Activated CD4-positive, CD25-positive, alpha-beta regulatory T cell treated with anti-CD3 and anti-CD28 coated beads, Interleukin-2, amount 50 U/mL, for 72 hours (primary cell): ENCODE measurements at places on chromosomes 7 and 10.

DNA sequence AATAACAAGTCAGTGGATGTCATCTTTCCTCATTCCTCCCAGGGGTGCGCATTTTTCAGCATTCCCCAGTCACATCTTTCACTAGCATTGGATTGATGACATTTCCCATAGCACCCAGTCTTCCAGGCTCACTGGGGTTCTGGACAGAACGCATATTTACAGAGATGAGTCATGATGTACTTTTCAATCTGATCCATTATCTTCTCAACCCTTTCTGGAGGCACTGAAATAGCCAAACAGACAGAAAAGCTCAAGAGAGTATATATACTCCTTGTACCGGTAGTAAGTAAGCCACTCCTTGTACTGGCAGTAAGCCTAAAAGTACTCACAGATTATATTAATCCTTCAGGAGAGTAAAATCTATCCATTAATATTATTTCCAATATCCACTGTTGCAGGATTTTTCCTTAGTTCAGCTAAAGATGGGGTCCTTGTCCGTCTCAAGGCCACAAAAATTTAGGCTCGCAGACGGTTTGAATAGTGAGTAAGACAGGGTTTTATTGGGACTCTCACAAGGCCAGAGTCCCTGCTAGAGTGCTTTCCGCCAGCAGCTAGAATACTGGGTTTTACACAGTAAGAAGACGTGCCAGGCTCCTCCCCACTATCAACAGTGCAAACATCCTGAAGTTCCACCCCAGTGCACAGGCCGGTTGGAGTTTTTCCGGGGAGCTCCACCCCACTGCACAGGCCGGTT, 60.8 kb downstream of the MDH2 start:
- DNase-seq: no peak

DNA sequence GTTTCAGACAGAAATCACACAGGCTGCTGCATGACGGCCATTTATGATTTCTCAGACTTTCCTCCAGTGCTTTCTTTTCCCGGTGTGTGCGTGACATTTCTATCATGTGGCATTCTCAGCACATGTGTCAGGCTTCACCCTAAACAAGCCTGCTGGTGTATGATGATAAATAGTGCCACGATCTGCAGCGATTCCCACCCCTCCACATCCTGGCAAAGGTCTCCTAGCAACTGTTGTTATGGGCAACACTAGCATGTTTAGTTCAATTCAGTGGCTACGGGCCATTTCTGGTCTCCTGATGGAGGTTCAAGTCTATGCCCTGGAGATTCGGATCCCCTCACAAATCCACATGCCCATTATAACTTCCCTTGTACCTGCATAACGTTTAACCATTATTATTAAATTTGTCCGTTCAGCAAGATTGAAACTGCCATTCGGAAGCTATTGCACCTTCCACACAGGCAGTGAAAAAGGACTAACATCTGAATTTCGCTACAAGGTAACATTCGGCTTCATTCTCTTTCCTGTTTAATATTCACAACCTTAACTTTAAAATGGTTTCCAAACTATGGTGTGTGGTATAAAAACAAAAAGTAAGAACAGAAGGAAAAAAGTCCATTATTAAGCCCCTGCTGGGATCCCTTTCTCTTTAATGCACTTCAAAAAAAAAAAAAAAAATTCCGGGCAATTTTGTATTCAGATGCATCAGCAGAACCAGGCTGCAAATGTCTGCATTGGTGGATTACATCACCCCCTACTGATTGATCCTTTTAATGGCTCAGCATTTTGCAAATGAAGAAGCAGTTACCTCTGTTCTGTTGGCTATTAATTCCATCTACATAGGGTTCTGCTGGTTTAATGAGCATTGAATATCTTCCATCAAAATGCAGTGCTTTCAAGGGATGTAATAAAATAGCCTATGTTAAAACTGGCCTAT, 90.2 kb downstream of the FRMD4A start:
- no peak for DNase-seq

- DNase-seq: no peak
These were observed 117.0 kb downstream of the TYW1B start for GRCh38 chr7:72710983-72711382.

DNA sequence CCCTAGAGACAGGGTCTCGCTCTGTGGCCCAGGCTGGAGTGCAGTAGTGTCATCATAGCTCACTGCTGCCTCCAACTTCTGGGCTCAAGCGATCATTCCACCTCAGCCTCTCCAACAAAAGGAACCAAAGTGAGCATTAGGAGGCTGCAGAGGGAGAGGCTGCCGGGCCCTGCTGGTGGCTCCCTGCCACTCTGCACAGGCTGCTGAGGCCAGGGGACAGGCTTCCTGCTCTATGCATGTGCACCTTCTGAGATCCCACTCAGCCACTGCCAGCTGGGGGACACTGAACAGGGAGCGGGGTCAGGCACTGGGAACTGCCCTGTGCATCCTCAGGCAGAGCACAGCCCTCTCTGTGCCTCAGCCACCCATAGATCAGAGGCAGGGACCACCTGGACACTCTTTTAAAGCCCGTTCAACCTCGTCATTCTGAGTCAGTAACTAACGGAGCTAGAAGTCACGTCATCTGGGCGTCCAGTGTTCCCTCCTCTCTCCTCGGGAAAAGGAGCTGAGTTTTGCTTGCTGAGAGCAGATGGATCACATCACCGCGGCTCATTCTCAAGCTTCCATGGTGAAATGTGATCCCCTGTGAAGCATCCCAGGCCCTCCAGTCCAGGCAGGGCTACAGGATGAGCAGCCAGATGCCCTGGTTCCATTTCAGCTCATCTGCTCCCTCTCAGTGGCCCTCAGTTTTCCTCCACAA, 109.6 kb downstream of the MYL10 start:
- DNase-seq: no peak

DNA sequence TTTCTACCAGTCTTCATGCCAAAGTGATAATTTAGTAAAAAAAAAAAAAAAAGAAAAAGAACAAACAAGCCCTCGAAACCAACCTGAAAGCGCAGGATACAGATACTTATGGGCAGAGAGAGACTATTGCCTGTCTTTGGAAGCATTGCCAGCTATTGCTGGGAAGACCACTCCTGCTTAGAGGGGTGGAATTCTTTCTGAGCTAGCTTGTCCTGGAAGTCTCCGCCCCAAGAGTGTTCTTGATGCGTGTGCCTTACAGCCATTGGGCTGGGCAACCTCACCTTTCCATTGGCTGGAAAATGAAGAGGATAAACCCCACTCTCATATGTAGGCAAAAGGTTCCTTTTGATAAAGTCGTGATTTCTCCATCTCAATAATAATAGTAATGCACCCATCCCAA, 19.9 kb upstream of the INSYN2A start:
- DNase-seq: no peak

- DNase-seq: no peak
These were observed 33.5 kb upstream of the CCDC7 start for GRCh38 chr10:32412499-32412853.

- DNase-seq: no peak
These were observed 25.2 kb upstream of the BAMBI start for GRCh38 chr10:28652106-28652505.

GRCh38 chr7:44432381-44432977, 58.0 kb downstream of the NUDCD3 start:
- DNase-seq: no peak

DNA sequence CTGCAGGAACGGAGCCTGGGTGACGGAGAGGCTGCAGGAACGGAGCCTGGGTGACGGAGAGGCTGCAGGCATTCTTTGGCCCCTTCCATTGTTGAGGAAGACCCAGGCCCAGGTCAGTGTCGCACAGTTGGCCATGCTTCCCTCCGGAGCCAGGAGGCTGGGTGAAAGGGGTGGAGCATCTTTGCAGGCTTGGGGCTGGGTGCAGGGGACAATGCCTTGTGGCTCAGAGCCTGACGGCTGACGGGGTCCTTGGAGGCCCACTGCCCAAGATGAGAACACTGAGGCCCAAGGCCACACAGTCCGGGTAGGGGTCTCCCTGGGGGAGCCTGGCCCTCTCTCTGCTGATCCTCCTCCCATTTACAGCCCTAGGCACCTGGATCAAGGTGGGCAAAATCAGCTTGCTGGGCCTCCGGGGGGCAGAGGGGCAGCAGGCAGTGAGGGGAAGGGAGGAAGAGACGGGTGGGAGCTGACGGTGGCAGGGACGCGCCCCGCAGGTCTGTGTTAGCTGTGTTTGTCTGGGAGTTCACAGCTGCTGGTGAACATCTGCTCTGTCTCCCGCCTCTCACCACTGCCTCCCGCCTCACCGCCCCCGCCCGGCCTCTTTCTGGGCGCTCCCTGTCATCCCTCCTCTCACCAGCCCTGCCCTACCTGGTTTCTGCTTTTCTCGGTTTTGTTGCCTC, 30.6 kb upstream of the PCBD1 start:
- no peak for DNase-seq

- DNase-seq: no peak
These were observed 92.6 kb downstream of the HPSE2 start for GRCh38 chr10:99143011-99143410.

DNA sequence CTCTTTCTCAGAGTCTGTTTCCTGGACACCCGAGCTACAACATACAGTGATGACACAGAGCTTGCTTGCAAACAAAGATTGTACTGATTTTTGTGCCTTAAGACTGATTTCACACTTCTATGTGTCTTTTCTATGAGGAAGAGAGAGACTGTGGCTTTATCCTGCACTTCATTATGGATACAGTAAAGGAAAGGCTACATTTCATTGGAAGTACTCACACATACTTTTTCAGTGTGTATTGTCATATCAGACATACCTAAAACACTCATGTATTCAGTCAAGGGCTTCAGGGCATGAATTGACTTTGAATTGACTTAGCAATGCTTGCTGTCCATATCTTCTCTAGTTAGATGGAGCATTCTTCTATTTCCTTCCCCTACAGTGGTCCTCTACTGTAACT, 135.5 kb upstream of the IMMP2L start:
- DNase-seq: no peak

DNA sequence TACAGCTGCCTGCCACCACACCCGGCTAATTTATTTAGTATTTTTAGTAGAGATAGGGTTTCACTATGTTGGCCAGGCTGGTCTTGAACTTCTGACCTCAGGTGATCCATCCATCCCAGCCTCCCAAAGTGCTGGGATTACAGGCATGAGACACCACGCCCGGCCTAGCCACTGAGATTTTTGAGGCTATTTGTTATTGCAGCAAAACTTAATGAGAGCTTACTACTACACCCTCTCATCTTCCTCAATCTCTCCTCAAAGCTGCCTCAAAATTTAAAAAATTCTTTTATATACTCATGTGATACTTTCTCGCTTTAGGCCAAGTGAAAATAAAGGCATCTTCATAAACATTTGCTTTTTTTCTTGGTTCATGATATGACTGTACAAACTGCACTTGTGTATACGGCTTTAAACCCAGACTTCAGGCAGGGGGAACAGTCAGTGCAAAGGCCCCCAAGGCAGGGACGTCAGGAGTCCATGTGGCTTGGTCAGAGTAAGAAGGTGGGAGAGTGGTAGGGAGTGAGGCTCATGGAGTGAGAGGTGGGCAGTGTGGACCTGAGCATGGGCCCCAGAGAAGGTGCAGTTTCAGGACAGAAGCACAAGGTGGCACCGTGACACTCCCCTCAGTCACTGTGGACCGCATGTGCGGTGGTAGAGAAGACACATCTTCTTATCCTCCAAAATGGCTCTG, 55.5 kb downstream of the SYPL1 start:
- peak; percentile 66 for DNase-seq

GRCh38 chr10:47158116-47159071, 141.6 kb upstream of the GDF10 start:
- DNase-seq: no peak

GRCh38 chr7:45589061-45589460, 14.9 kb downstream of the ADCY1 start:
- no peak for DNase-seq

- no peak for DNase-seq
These were observed 4.7 kb downstream of the MYL10 start for GRCh38 chr7:101624246-101625001.

DNA sequence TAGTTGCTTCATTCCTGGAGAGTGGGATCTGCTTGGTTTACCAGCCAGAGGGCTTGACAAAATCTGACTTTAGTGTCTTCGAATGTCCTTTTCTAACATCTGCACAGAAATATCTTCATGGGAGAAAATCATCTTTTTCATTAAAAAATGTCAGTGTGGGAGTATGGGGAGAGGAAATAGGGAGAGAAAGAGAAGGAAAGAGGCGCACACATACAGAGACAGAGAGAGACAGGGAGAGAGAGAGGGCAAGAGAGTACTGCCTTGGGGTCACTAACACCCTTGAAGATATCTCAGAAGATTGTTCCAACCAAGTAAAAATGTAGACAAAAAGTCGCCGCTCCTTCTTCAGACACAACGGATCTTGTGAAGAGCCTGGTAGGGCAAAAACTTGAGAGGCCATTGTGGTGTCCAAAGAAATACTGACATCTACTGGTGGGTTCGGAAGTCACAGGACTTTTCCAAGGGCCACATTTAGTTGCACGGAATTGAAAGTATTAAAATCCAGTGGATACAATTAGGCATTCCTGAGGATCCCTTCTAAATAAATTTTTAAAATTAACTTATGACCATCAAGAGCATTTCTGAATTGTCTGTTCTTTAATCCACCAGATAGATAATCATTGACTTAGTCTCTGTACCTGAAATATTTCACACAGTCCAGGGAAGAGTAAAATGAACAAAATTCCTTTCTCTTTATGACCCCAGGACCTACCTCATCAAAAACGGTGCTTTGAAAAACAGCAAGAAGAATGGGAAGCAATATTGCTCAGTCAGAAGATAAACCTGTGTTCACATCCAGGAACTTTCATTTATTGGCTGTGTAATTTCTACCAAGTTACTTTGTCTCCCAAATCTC, 29.7 kb downstream of the VIM start:
- peak; percentile 40 for DNase-seq

DNA sequence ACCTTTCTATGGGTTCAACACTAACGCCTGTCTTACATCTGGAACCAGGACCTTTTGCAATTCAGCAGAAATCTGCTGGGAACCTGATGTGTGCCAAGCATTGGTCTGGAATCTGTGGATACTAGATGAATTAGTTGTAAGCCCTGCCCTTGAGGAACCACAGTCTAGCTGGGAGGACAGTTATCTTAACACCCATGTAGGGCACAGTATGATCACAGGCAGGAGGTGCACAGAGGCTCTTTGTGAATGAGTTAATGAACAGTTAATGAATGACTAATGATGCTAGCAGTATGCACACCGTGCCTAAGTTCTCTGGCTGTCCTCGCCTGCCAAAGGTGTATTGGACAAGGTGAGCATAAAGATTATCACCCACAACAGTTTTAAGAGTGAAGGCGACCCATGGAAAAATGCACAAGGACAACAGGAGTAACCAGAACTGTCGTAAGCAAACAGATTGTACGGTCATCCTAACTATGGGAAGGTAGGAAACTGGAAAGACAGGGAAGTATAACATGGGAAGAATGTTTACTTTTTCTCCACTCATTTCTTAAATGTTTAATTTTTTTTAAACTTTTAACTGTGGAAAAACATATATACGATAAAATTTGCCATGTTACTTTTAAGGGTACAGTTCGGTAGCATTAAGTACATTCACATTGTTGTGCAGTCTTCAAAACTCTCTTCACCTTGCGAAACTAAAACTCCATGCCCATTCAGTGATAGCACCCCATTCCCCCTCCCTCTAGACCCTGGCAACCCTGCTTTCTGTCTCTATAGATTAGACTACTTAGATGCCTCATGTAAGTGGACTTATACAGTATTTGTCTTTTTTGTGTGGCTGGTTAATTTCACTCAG, 139.9 kb downstream of the CXCL12 start:
- no peak for DNase-seq
